ENCODE measurements at places on chromosomes 11 and 22.
A peak's percentile ranks its signal among the peaks of the same experiment; 100 is the strongest.

- DNase-seq = no peak
Measured at GRCh38 chr11:78414321-78415051, 3.1 kb downstream of the GAB2 start.

GRCh38 chr11:119666463-119667131 is 62.4 kb downstream of the NECTIN1 start:
- DNase-seq = peak; percentile 94

DNA sequence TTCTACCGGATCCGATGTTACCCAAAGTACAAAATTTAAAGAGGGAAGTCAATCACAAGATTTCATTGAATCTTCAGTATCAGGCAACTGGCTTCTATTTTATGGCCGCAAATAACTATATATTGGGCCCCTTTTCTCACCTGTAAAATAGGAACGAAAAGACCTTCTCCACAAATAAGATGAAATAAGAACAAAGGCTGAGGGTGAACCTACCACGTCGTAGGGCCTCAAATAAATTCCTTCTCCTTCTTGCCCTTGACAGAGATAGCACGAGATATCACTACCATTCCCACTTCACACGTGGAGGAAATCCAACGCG is 794 bp upstream of the EMSY start:
- no peak for DNase-seq

DNA sequence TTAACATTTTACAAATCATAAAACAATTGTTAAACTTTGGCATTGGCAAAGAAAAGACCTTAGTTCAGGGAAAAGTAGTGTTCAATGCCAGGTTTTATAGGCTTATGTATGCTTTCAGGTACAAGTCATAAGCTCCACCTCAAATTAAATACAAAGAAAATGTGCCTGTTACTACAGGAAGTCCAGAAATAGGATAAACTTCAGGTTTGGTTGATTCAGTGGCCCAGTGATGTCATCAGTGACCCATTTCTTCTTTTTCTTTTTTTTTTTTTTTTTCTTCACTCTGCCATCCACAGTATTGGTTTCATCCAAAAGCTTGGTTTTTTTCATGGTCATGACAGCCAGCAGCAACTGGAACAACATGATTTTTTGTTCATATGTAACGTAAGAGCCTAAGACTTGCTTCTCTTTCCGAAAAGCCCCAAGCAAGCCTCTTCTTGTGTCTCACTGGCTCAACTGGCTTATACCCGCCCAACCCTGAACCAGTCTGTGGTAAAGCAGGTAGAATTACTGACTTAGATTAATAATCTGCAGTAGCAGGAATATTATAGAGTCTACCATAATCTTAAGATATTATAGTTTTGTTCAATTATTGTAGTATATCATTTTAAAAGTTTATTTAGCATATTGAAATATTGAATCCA is 46.2 kb downstream of the TTC17 start:
- no peak for DNase-seq

Measured in H7 (cell line).